Umbilical cord (tissue), 2 donors: ENCODE measurements at places on chromosomes 4 and X.

GRCh38 chr4:180059216-180059881 lies 2183.9 kb upstream of the TENM3 start:
- DNase-seq: peak; percentile 2

- DNase-seq: no peak
Observed at GRCh38 chr4:70715097-70715496, 6.7 kb upstream of the RUFY3 start.

- DNase-seq: no peak
Observed at GRCh38 chr4:143099693-143100092, 85.0 kb upstream of the USP38 start.

DNA sequence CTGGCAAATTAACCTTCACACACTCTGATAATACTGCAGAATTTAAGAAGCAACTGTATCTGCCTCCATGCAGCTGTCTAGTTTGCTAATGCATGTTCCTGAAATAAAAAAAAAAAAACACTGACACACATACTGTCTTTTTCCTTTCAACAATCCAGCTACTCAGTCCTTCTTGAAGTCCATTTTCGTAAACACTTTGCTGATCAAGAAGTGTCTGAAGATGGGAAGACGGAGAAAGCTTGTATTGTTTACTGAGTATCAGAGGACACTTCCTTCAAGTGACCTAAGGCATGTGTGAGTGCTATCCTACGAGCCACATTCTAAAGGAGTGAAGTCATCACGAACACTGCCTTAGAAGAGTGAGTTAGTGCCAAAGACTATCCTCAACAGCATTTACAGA lies 82.6 kb downstream of the LUZP4 start:
- DNase-seq: peak; percentile 74

DNA sequence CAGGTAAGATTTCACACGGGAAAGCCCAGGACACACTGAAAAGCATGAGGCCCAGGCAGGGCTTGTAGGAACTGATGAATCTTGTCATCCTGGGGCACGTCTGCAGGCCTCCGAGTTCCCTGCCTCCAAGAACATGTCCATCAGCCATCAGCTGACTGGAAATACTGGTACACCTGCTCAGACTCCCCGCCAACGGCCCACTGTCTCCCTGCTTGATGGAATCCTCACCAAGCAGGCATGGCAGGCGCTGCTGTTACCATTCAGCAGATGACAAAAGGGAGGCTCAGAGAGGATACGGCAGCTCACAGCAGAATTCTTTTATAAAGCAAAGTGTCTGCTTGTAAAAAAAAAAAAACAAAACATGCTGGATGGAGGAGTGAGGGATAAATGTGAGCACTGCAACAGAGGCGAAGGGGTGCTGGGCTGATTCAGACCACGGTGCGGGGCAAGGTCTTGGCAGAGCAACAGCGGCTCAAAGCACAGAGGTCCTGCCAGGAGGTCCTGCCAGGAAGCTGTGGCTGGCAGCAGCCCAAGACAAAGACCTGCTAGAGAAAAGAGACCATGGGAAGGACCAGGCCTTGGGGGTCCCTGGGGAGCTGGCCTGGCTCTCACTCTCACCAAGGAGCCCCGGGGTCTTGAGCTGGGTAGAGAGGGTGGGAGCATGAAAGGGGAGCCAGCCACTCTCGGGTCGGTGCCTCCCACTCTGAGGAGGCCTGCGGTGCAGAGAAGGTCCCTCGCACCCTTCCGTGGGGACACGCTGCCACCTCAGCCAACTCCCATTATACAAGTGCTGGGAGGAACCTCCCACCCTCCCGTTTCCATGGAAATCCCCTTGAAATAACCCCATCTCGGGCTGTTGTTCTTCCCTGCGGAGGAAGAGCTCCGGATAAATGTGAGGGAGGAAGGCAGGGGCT lies 25.6 kb downstream of the PPP2R2C start:
- DNase-seq: peak; percentile 3

GRCh38 chrX:15854080-15854655 lies 445 bp downstream of the AP1S2 start:
- peak; percentile 2 for DNase-seq

DNA sequence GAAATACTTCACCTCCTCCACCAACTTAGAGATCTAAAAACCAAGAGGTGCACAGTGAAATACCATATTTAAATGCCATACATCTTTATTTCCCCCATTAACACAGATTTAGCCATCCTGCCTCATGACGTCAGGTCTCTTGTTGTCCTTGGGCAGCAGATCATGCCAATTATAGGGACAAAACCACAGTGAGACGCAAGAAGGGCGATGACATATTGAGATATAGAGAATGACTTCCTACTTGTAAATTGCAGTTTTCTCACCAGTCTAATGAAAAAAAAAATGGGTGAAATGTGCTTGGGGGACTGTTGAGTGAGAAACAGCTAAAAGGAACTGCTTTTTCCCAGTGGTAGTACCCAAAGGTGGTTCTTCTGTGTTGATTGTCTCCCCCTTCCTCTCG lies 24.3 kb downstream of the RS1 start:
- no peak for DNase-seq

DNA sequence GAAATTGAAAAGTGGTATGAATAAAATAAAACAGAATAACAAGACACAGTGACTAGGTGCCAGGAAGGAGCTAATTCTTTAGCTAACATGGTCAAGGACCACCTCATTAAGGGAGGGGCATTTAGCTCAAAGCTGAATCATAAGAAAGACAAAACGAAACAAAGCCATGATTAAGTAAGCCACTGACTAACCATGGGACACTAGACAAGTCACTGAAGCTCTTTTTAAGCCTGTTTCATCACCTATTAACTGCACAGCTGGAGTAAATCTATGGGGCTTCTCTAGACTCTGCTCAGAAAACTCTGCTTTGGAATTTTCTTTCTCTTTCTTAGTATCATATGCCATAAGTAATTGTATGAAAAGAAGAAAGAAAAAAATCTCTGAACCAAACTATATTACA lies 49.8 kb upstream of the C1QTNF7 start:
- DNase-seq: peak; percentile 56

GRCh38 chrX:8244301-8244700 lies 73.2 kb upstream of the VCX2 start:
- no peak for DNase-seq

DNA sequence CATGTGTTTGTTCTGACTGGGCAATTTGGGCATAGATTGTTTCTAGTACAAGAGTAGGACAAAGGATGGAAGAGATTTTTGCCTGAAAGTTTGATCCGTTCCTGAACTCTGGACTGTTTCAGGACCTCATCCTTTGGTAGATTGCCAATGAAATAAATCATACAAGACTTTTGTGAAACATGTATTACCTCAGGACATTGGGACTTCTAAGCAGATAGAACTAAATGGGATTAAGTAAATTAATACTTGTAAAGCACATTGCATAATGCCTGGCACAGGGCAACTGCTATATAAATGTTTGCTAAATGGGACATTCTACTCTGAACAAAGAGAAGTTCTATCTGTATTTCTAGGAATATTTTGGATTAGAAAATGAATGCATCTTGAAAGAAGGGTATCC lies 164.8 kb upstream of the RPS6KA3 start:
- DNase-seq: peak; percentile 32

GRCh38 chrX:20472148-20472547 lies 205.4 kb upstream of the RPS6KA3 start:
- peak; percentile 28 for DNase-seq
